ENCODE measurements at places on chromosomes 12 and 14.

- peak; percentile 94 for DNase-seq
Measured at GRCh38 chr14:72699852-72700257, 194.0 kb downstream of the DPF3 start.

GRCh38 chr12:56029666-56030293, 8.9 kb downstream of the IKZF4 start:
- peak; percentile 43 for DNase-seq

DNA sequence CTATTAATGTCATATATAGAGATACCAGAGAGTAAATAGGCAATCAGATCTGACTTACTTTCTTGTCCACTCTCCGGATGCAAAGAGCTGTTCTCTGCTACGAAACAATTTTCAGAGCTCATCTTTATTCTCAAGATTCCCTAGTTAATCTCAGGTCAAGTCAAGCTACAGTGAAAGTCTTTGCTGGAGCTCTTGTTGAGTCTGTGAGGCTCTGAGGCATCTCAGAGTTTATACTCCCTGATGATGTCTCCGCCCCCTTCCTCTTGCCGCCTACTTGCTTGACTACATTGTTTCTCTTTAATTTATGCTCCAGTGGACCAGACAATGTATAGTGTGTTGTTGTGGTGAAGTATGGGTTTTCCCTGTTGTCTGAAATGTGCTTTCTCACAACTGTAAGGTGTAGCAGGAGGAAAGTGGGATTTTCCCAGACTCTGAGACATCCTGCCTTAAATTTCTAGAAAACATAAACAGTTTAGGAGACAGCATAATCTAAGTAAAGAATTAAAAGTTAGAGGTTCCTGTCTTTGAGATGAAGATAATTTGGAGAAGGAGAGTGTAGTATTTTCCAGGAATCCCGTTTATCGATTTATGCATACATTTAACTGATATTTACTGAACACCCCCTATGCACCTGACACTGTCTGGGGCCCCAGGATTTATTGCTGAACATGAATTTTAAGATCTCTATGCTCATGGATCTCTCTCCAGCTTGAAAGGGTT, at the start of gene CD69:
Gene CD69, minus strand, starts transcription at position 203 of the 720 bp plus-strand sequence. Its CDS starts 81 bp downstream, at position 122.
- no peak for DNase-seq

GRCh38 chr12:16349131-16349460, 1.7 kb downstream of the MGST1 start:
- DNase-seq = peak; percentile 96

DNA sequence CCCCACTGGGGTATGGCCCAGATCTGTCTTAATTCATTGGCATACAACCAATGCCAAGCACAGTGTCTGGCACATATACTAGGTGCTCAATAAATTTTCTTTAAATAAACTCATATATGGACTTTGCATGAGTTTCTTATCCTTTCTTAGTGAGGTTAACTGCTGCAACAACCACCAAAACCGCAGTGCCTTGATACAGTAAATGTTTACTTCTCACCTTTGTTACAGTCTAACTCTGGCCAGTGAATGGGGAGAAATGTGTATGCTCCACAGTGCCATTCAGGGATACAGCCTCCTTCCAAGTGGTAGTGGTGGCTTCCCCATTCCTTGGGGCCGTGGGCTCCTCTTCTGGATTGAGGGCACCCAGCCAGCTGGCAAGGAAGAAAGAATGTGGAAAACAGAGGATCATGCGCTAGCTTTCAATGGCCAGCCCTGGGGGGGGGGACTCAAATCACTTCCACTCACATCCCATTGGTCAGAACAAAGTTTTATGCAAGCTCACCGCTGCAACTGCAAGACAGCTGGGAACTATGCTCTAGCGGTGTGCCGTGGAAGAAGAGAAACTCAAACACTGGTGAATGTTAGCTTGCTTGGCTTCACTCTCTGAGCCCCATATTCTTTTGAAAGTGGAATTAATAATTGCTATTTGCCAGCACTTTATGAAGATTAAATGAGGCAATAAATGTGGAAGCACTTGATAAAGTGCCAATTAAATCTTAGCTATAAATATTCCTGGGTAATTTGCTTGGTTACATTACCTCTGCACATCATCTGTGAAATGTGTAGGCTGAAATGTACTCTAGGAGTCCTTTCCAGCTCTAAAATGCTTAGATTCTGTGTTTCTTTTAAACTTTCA, 51.0 kb upstream of the SOCS2 start:
- peak; percentile 38 for DNase-seq

- no peak for DNase-seq
Measured at GRCh38 chr14:91267965-91268437, 23.5 kb upstream of the GPR68 start.

- no peak for DNase-seq
Measured at GRCh38 chr12:51522696-51523095, 68.3 kb upstream of the SCN8A start.
